ENCODE measurements at places on chromosomes 1 and 21.

DNA sequence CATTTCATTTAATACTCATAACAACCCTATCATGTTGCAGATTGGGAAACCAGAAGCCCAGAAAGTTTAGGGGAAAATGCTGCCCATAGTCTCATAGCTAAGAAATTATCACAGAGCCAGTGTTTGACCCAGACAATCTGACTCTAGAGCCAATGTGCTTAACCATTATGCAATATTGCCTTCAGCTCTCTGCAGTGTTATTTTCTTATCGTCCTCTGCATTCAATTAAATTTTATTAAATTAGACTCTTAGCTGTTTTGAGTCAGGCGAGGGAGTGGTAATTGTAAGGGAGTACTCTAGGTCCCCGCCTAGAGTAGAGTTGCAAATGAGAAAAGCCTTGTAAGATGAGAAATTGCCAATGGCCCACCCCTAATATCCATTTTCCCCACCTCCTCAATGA lies 191.1 kb downstream of the TTLL7 start:
- no peak for DNase-seq

- DNase-seq: no peak
Observed at GRCh38 chr1:39759436-39759726, 11.8 kb downstream of the OXCT2 start.

DNA sequence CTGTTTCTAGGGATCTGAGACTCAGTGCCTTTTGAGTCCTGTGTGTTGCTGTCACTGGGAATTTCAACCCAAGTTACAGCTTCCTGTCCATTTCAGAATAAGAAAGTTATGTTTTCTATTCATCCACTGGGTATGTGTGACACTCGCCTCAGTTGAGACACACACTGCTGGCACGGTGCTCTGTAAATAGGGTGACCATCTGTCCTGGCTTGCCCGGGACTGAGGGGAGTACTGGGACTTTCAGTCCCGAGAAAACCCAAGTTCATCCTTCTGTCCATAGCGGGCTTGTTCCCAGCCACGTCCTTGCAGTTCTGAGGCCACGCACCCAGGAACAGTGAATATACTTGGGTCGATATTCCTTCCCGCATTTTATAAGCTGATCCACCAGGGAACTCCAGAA lies 56.3 kb upstream of the DISP3 start:
- no peak for DNase-seq

DNA sequence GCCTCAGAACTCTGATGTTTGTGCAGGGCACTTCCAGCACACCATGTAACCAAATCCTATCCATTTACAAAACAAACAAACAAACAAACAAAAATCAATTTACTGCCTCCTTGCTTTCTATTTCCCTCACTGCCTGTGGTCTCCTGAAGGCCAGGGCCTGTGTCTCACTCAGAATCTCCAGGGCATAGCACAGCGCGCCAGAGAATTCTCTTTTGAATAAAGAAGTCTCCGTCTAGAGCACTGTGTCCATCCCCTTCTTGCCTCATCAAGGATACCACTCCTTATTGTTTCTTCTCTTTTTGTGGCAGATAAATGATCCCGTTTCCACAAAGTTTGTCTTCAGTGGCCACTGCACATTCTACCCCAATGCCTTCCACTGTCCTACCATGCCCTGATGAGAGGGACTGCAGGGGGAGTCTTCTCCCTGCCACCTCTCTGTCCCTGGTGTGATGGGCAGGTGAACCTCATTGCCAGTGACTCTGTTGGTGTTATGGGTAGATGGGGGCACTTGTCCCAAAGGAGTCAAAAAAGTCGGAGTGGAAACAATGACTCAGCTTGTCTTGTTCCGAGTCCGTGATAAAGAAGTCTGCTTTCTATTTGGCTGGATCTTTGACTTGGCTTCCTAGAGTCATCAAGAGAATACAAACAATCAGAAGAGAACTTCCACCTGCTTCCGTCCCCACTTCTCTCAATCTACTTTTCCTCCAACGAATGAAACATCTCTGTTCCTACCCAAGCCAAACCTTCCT lies 30.0 kb downstream of the XCL2 start:
- DNase-seq: no peak

DNA sequence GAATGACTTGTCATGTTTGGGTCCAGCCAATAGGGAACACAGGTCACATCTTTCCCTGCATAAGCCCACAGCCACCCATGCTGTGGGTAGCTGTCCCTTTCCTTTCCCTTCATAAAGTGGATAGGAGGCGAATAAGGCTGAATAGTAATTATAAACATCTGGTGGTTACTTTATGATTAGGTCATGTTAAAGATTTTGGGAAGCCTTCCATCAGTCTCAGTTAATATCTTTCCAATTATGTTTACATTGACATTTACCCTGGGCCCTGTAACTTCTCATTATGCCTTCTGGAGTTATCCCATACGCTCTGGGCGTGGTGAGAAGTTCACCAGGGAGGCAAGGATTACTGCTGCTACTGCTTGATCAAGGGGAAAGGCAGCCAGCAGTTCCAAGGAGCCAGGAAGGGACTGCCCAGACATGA lies 197.2 kb downstream of the HLX start:
- DNase-seq: no peak

DNA sequence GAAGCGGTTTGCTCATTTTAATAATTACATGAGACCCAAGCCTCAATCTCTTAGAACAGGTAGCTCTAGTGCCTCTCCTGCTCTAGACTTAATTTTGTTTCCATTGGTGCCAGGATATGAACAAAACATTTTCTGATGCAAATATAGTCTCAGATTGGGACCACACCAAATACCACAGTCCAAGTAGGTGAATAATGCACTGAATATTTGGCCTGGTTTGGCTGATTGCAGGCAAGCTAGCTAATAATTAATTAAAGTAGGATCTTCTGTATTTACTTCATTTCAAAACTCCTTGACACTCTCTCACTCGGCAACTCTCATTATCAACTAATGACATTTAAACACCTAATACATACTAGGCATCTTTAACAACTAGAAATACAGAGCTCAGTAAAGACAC lies 219.6 kb downstream of the LTN1 start:
- no peak for DNase-seq

GRCh38 chr1:224404916-224405603 lies 29.5 kb downstream of the WDR26 start:
- no peak for DNase-seq
